ENCODE measurements at places on chromosomes 12 and 14.

DNA sequence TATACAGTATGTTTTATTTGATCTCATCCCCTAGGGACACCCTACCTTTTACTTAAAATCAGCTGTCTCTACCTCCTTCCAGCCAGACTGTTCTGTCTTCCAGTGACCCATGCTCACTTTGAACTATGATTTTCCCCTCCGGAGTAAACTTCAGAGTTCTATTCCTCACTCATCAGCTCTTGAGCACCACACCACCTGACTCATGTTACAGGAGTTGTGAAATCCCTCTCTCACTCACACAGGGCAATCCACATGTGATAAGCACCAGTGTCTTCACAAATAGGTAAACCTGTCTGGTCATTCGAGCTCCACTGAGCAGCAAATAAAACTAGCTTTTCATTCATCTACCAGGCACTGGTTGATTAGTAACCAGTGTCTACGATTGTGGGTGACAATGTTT is 177.3 kb upstream of the BMP4 start:
- DNase-seq = no peak

GRCh38 chr12:103571286-103571685 is 15.8 kb upstream of the STAB2 start:
- no peak for DNase-seq

DNA sequence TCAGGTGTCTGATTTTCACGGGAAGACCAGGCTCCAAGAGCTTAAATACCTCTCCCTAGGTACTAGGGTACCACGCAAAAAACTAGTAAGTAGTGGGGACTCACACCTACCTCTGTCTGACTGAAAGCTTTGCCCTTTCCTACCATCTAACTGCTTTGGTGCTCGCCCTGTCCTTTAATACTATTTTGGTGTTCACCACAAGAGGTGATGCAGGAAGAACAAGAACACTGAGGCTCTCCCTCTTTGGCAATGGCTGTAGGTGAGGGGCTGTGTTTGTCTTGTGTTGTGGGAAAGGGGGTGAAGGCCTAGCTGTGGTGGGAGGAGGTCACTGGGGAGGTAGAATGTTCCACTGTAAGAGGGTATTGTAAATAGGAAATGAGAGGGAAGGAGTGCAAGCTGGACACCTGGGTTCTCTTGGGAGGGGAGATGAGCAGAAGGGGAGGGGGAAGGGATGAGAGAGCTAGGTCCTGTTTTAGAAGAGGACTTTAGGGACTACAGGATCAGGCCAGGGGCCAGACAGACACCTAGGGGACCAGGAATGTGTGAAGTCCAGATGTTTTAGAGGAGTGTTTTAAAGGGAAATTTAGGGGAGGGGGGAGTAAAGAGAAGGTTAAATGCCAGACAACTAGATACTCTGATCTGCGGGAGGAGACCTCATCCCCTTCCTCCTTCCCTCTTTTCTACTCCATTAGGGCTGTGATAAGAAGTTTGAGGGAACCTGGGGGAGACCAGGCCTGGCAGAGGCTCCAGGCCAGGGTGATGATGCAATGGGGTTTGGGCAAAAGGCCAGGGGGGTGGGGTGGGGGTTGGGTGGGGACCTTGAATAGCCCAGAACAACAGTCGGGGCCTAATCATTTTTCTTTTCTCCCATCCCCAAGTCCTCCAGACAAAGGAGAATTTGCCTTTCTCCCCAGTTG is 2.1 kb downstream of the ITGA5 start:
- no peak for DNase-seq

- no peak for DNase-seq
These were observed 26.8 kb upstream of the BMAL2 start for GRCh38 chr12:27305673-27306456.

GRCh38 chr12:92331383-92331782 is 185.7 kb upstream of the BTG1 start:
- no peak for DNase-seq
